ENCODE measurements at places on chromosomes 13 and 19. TPM values are rescaled to one million over a fixed set of nuclear protein-coding genes. Genes with fewer than 3 reads are reported as not detected.

DNA sequence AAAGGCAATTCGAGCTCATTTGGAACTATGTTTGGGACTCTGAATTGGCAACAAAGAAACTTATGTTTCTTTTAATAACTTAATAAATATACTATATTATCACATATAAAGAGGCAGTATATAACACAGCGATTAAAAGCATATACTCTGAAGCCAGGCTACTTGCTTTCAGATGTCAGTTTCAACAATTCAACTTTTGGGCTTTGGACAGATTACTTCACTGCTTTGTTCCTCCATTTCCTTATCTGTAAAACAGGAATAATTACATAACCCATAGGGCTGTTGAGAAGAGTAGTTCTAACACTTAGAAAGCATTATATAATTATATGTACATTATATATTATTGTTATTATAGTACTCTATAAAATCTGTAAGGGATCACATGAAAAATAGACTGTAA, 107.2 kb downstream of the EDNRB start:
- no peak for DNase-seq

DNA sequence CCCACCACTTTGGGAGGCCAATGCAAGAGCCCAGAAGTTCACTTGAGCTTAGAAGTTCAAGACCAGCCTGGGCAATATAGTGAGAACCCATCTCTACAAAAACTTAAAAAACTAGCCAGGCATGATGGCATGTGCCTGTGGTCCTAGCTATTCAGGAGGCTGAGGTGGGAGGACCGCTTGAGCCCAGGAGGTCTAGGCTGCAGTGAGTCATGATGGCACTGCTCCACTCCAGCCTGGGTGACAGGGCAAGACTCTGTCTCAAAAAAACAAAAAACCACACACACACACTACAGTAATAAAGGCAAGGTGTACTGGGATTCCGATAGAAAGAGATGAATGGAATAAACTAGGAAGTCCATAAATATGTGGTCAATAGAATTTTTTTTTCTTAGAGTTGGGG, 35.6 kb downstream of the CYP2F1 start:
- DNase-seq: no peak

DNA sequence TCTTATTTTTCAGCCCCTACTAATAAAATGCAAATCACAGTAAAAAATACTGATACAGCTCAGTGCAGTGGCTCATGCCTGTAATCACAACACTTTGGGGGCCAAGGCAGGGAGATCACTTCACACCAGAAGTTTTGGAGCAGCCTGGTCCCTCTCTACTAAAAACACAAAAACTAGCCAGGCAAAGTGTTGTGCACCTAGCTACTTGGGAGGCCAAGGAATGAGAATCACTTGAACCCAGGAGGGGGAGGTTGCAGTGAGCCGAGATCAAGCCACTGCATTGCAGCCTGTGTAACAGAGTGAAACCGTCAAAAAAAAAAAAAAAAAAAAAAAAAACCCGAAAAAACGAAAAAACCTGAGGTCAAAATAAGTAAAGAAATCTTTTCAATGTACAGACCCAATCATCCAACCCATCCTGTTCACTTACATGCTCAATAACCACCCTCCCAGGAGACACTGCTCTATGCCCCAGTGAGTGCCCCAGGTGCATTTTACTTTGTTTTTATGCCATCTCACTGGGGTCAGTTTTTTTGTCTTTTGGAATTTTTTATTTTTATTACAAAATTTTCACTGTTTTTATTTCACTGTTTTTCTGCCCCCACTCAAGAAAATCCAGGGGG, 107.0 kb downstream of the ZNF486 start:
- DNase-seq: no peak

DNA sequence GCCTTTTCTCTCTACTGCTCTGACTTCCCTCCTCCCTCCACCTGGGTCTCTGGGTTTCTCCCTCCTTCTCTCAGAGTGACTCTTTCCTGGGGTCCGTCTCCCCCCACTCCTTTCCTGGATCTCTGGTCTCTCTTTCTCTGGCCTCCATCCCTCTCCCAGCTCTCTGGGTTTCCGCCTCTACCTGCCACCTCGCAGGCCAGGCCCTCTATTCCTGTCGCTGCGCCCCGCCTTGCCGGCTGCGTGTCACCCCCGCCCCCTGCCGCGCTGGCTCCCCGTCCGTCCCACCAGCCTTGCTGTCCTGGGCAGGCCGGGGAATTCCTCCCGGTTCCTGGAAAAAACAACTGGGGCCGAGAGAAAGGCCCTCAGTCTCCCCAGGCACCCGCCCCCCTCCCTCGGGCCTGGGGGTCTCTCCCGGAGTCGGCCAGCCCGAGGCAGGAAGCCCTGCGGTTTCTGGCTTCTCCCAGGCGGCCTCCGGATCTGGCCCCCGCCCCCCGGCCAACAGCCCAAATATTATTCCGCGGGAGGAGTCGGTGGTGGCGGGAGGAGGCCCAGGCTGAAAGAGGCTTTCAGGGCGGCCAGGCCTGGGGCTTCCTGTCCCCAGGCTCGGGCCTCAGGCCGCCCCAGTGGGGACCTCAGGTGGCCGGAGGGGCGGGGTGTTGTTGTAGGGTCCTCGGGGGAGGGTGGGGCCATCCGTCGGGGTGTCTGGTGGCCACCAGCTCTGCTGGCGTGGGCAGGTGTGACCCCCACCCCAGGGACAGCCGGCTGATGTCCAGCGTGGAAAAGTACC, 9.3 kb downstream of the IRF2BP1 start:
- peak; percentile 62 for DNase-seq

DNA sequence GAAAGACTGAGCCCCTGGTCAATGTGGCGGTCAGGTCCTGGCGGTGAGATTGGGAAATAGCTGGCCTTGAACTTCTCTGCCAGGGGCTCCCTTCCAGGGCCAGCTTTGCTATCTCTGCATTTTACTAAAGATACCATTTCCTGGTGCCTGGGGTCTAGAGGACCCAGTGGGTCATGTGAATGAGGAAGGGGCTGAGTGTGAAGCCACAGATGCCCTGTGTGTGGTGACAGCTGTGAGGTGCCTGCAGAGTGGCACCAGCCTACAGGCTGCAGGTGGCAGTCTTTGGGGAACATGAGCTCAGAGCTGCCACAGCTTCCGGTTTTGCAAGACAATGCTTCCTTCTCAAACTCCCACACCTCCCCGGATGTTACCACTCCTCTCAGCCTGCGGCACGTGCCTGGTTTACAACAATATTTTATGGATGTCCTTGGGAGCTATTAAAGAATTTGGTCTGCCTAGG, 5.2 kb upstream of the MLNR start:
- DNase-seq: peak; percentile 56

DNA sequence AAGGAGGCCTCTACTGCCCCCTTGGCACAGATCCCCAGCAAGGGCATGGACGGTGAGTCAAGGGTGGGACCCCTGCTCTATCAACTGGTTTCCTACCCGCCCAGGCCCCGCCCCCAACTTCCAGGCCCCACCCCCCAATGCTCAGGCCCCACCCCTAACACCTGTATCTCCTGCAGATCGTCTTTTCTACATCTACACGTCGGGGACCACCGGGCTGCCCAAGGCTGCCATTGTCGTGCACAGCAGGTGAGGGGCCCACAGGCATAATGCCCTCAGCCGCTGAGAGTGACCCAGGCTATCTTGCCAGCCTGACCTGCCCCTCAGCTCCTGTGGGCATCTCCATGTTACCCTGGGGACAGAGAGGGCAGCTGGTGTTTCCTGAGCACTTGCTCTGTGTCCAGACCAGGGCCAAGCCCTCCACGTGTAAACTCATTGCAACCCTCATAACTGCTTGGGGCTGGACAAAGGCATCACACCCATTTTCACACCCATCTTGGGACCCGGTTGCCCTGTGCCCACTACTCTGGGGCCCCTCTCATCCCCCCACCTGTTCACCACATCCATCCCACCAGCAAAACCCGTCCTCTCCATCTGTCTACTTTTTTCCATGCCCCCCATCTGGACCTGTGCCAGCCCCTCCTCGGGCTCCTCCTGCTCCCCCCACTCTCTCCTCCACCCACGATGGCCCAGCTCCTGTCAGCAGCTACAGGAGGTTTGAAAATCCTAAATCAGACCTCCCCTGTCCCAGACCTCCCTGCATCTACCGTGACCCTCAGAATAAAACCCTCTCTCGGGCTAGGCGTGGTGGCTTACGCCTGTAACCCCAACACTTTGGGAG, 17.2 kb downstream of the SLC27A1 start:
- no peak for DNase-seq

DNA sequence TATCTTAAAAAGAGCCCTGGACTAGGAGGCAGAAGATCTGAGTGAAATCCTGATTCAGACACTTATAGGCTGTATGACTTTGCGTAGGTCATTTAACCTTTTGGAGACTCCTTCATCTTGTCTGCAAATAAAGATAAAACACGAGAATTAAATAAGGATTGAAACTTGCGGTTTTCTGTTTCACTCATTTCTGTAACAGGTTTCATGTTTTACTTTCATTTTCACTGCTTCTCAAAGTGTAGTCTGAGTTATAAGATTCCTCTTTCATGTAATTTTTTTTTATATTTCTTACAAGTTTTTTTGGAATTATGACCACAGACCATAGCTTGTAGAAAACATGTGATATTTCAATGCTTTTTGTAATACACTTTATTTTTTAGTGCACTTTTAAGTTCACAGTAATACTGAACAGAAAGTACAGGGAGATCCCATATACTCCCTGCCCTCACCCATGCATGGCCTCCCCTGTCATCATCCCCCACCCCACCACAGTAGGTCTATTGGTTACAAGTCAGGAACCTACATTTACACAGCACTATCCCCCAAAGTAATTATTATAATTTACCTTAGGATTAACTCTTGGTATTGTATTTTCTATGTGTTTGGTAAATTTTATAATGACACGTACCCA, 174.6 kb downstream of the ITGBL1 start:
- no peak for DNase-seq

GRCh38 chr13:109687559-109688448, 98.6 kb downstream of the IRS2 start:
- peak; percentile 84 for DNase-seq

DNA sequence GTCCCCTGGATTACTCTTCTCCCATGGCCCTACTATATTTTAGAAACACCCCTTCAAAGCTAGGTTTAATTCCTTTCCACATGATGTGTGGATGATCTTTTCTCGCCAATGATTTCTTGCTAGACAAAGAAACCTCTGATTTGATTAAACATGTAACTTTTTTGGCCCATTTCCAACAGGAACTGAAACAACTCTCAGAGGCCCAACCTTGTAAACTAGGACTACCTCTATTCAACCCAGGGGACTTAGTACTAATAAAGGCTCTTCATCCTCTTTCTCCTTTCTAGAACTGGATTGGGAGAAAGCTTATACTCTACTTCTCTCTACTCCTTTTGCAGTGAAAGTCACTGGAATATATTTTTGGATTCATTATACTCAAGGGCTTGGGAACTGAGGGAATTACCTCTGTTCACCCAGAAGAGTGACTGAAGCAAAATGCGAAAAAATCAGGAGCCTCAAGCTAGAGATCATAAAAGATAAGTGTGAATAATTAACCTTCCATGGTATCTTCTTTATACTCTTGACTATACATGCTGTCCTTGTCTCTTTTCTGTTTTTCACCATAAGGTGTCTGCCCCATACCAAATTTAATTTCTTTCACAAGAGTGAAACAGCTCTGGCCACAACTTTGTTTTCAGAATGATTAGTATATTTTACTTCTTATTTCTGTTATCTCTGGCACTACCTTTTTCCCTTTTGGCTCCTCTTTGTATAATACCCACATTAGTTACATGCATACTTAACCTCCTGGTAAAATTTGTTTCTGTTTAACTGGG, 977.6 kb downstream of the SLITRK5 start:
- no peak for DNase-seq

GRCh38 chr13:75173457-75174356, 308.3 kb downstream of the TBC1D4 start:
- no peak for DNase-seq

Gene PRTN3
- not detected for total RNA-seq

- peak; percentile 78 for DNase-seq
Measured at GRCh38 chr13:113837560-113838355, 26.1 kb downstream of the GAS6 start.

DNA sequence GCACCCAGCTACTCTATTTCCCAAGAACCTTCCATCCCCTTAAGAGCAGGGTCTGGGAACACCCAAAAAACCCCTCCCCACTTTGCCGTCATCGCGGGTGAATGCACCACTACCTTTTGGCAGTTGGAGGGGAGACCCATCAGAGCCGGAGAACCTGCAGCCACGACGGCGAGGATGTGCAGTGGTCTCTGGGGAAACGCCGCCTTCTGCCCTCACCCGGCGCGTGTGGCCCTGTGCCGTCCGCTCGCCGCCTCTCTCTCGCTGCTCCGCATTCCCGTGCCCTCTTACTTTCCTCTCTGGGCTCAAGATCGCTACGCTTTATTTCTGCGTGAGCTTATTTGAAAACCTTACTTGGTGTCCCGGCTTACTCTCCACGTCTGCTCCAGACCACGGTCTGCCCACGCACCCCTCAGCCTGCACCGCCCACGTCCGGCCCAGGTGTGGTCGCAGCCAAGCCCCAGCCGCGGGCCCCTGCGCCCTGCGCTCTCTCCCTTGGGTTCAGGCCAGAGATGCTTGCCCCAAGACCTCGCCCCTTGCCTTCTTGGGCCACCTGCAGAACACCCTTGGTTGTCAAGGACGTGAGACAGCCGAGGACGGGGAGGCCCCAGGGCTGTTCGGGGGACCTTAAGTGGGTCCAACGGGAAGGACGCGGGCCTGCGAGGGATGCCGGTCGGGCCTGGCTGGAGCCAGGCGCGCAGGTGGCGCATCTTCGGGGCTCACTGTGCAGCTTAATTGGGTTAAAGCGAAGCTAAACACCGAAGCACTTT, 2.0 kb upstream of the MAB21L1 start:
- DNase-seq: no peak

- no peak for DNase-seq
Measured at GRCh38 chr19:46959894-46960556, 59.6 kb upstream of the NPAS1 start.

GRCh38 chr13:30119476-30119875, 187.9 kb downstream of the KATNAL1 start:
- no peak for DNase-seq

- peak; percentile 1 for DNase-seq
Measured at GRCh38 chr19:29483944-29484581, 41.7 kb upstream of the VSTM2B start.

GRCh38 chr13:31968473-31968872, 63.1 kb upstream of the FRY start:
- DNase-seq: peak; percentile 69

DNA sequence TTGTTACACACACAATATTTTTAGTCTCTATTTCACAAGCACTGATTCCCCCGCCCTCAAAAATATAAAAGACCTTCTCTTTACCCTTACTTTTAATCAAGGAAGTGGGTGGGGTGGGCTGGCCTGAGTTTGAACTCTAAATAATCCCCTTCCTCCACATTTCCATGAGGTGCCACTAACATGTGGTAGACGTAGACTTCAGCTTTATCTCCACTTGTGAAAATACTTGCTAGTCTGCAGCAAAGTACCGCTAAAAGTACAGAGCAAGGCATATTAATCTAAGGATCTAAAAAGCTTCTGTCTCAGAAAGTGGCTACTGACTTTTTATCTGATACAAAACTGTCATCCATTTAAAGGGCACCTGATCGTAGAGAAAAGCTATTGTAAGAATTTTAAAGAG, 739.6 kb upstream of the SLC10A2 start:
- no peak for DNase-seq

Measured in left colon (tissue), 2 donors.